Stimulated activated CD4-positive, alpha-beta T cell treated with anti-CD3 and anti-CD28 coated beads, Interleukin-12 subunit alpha, Interleukin-12 subunit beta, amount 100 ng/mL, for 4 hours (primary cell): ENCODE measurements at places on chromosomes 1 and 21.

- DNase-seq: no peak
These were observed 780.6 kb downstream of the BRINP3 start for GRCh38 chr1:189697113-189697512.

DNA sequence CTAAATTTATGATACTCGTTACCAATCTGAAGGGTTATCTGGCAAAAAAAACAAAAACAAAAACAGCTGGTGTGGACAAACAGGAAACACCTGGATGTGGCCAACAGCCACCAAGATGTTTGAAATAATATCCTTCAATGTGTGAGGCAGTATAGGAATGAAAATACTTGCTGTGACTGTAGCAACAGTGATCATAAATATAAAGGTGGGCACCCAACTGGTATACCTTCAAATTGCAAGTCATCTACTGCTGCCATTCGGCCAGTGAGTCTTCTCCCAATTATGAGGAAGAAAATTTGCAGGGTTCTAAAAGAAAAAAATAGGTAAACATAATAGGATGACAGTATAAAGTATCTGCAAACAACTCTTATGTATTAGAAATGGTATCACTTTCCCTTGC lies 916 bp downstream of the YIPF1 start:
- DNase-seq: no peak

DNA sequence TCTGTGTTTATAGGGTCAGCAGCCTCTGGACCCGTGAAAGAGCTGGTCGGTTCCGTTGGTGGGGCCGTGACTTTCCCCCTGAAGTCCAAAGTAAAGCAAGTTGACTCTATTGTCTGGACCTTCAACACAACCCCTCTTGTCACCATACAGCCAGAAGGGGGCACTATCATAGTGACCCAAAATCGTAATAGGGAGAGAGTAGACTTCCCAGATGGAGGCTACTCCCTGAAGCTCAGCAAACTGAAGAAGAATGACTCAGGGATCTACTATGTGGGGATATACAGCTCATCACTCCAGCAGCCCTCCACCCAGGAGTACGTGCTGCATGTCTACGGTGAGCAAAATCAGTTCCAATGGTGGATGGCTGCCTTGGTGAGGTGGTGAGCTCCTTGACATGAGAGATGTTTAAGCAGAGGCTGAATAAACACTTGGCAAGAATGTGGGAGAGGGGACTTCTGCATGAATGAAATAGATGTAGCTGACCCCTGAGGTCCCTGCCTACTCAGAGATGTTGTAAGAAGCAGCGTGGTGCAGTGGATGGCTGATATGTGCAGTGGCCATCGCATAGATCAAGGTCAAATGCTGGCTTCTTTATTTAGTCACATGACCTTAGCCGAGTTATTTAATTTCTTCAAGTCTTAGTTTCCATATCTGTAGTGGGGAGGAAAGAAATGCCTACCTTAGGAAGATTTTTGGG lies 9.3 kb downstream of the SLAMF7 start:
- no peak for DNase-seq

GRCh38 chr1:48930011-48930410 lies 153.3 kb upstream of the BEND5 start:
- DNase-seq: no peak

DNA sequence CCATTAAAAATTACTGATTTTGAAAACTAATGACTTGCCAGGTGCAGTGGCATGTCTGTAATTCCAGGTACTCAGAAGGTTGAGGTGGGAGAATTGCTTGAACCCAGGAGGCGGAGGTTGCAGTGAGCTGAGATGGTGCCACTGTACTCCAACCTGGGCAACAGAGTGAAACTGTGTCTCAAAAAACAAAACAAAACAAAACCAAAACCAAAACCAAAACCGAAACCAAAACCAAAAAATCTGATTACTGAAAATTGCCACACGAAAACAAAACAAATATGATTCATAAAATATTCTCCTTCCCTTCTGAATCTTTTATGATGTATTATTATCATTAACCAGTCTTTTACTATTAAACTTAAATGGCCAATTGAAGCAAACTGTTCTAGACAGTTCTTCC lies 74.1 kb downstream of the SERINC2 start:
- no peak for DNase-seq

- DNase-seq: no peak
These were observed 8.6 kb upstream of the LRRC8B start for GRCh38 chr1:89516055-89516454.

GRCh38 chr1:185349556-185349955 lies 32.5 kb upstream of the IVNS1ABP start:
- DNase-seq: no peak

- DNase-seq: no peak
These were observed 72.7 kb downstream of the IER5 start for GRCh38 chr1:181160998-181161870.

DNA sequence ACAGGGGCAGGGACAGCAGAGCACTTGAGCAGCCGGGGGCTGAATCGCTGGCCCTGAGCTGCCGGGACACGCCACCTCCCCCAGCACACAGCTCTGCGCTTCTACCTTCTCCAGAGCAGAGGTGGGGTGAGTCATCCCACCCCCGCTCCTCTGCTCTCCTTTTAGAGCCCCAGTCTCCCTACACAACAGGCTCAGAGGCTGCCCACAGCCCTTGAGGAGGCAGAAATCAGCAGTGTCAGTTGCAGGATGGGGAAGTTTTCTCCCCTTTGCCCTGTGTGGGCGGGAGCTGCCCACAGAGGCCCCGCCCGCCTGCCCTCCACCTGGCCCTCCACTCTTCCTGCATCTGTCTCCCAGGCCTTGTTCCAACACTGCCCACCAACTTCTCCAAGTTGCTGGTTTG lies 94.6 kb downstream of the STUM start:
- peak; percentile 67 for DNase-seq

DNA sequence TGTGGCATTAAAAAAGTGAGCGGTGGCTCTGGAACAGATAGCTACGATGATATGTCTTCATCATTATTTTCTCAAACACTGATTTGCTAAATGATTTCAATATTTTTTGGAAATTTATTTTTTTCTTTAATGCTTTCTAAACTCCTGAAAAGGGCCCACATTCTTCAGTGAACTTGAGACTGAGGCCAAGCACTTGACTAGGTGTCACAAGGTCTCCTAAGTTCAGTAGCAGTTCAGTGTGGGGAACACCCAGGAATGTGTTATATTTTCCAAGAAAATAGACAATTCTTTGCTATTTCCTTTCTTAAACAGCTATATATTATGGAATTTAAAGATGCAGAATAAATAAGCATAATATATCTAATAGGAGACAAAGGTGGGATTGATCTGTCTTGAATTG lies 850.9 kb downstream of the USP25 start:
- no peak for DNase-seq
